ENCODE measurements at places on chromosomes 5 and 9.

DNA sequence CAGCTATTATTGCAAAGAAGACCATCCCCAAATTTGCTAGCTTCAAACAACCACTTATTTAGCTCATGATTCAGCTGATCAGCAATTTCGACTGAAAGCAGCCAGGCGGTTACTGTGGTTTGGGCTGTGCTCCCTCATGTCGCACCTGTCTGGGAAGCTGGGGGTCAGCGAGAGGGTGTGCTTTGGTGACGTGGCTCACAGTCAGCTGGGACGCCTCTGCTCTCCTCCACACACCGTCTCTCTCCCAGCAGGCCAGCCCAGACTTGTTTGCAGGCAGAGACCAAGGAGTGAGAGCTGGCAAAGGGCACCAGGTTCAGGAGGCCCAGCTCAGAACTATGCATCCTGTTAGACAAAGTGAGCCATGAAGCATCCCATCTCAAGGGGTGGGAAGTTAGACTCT, 140.9 kb downstream of the SYK start:
- DNase-seq, result no peak

- no peak for DNase-seq
Measured at GRCh38 chr9:1606253-1606652, 408.9 kb upstream of the SMARCA2 start.

DNA sequence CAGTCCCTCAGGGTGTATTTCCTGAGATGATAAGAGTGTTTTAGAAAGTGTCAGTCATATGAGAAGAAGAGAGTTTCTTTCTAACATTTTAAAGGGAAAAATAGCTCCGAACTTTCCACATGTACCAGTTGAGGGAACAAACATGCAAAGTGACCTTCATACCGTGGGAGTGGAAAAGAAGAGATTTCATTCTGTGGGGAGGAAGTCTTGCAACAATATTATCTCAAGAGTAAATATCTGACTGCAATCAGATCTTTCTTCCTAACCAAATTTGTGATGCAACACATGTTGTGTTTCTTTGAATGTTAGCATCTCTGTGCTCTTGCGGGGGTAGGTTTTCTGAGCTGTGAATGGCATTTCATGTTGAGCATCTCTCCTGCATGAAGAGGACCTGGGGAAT, 30.6 kb downstream of the ANKRD55 start:
- no peak for DNase-seq

- no peak for DNase-seq
Measured at GRCh38 chr5:126981222-126981621, 49.1 kb downstream of the MARCHF3 start.

- no peak for DNase-seq
Measured at GRCh38 chr9:68797116-68797515, 92.1 kb downstream of the PIP5K1B start.

- DNase-seq, result no peak
Measured at GRCh38 chr5:33322632-33323031, 118.1 kb upstream of the TARS1 start.

DNA sequence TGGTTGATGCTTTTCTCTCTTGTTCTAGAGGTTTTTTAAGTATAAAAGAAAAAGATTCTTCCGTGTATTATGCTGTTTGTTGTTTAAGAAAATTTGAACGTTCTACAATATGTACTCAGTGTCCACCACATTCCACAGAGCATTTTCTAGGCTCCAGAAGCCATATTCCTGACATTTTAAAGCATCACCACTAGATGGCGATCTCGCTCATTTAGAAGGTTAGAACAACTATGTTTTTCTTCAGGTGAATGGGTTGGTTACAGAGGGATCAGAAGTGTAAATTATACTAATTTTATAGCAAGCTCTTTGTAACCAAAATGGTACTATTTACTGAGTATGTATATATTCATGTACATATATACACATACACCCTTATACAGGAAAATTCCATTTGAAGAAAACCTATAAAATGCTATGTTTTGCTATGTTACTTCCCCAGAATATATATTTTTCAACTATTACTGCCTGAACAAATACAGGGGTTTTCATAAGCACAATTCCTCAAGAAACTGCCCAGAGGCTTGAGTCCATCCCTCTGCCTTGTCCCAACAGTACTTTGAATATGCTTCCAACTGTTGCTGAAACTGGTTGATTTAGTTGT, 284.3 kb downstream of the CCDC171 start:
- no peak for DNase-seq

DNA sequence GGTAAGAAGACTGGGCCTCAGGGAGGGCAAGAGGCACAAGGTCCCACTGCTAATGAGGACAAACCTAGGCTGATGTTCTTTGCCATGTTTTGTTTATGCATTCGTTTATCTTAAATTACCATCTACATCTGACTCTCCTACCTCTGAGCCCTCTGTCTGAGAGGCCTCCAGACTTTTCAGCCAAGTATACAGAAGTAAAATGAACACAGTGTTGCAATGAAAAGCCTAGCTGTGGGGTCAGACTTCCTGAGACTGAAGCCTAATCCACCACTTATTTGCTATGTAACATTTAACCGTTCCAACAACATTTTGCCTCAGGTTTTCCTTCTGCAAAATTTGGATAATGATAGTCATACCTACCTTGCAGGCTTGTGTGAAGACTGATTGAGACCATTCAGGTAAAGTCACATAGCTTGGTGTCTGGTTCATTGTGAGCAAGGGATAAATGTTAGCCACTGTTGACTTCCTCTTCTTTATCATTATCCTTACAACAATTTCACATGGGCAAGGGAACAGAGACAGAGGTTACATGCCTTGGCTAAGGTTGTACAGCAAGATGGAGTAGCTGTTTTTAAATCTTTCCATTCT, 374.9 kb upstream of the CLINT1 start:
- no peak for DNase-seq

GRCh38 chr5:22431840-22432239, 421.3 kb downstream of the CDH12 start:
- no peak for DNase-seq

- DNase-seq, result no peak
Measured at GRCh38 chr5:59249726-59250125, 643.8 kb downstream of the PDE4D start.

DNA sequence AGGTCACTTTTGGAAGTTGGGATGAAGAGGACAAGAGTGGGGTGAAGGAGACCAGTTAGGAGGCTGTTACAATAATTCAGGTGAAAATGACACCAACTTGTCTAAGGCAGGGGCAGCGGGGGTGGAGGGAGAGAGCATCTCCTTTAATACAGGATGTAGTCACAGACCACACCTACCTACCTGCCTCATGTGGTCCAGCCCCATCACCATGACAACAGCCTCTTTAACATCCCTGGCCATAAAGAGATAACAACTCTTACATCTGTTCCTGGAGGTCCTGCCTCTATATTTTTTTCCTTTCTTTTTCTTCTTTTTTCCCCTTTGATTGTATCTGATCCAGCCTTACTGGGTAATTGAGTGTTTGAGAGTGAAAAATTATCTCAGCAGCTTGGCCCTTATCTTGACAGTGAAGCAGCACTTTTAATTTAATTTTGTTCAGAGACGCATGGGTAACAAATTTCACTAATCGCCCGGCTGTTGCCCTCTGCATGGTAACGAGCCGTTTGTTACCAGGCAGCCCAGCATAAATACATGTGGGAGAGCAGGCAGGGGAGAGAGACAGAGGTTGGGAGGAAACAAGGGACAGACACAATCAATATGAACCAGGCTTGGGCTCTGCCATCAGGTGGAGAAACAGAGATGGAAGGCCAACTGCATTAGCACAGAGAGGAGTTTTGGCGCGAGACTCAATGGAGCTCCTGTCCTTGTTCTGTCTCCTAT, 338.1 kb downstream of the ASTN2 start:
- DNase-seq, result no peak

DNA sequence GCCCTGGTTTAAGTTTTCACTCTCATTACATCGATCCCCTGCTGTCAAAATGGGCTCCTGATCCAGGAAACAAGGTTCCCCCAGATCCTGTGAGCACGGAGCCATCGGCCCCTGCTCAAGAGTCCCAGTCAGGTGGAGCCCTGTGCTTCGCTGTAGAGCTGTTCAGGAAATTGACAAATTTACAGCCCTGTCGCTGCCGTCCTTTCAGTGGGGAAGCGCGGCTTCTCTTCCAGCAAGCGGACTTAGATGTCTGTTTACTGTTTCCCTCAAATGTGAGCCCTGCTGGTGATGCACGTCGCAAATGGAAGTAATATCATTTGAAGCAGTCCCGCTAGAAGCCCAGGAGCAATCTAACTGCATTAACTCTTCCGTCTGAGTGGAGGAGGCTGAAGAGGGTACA, 760.9 kb upstream of the WWC1 start:
- no peak for DNase-seq

DNA sequence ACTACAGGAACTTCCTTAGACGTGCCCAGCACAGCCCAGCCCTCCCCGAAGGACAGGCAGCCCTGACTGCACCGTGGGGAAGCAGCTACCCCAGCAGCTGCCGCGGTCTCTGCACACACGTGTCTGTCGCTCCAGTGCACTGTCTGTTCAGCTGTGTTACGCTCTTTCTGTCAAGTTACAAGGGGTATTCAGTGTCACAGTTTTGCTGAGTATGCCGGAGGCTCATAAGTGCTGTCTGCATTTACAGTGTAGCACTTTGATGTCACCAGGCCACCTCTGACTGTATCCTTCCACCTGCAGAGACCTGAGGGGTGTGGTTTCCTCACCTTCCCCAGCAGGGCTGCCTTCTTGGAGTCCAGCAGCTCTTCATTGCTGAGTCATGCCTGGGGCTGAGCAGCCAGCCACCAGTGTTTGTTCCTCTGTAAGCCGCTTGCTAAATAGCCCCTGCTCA, 126.8 kb downstream of the EHMT1 start:
- DNase-seq, result no peak

DNA sequence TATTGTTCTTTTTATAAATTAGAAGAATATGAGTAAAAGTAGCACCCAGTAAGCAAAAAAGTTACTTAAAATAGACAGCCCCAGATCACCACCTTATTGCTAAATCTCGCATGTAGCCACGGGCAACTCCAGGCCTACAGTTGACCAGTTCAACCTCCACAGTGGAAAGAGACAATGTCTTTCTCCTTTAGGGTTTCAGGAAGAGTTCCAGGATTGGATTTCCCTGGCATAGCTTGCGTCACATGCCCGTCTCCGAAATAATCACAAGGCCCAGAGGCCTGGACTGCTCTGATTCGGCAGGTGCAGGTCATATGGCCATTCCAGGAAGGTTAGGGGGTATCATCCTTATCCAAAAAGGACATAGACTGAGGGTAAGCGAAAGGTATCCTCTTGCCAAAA, 9.9 kb upstream of the PFDN1 start:
- DNase-seq, result no peak

- no peak for DNase-seq
Measured at GRCh38 chr9:25310961-25311360, 367.3 kb downstream of the TUSC1 start.
